ENCODE measurements at places on chromosomes 12 and 14.
A peak's percentile ranks its signal among the peaks of the same experiment; 100 is the strongest.

GRCh38 chr12:75666126-75666938 is 154.9 kb upstream of the KRR1 start:
- DNase-seq: no peak

DNA sequence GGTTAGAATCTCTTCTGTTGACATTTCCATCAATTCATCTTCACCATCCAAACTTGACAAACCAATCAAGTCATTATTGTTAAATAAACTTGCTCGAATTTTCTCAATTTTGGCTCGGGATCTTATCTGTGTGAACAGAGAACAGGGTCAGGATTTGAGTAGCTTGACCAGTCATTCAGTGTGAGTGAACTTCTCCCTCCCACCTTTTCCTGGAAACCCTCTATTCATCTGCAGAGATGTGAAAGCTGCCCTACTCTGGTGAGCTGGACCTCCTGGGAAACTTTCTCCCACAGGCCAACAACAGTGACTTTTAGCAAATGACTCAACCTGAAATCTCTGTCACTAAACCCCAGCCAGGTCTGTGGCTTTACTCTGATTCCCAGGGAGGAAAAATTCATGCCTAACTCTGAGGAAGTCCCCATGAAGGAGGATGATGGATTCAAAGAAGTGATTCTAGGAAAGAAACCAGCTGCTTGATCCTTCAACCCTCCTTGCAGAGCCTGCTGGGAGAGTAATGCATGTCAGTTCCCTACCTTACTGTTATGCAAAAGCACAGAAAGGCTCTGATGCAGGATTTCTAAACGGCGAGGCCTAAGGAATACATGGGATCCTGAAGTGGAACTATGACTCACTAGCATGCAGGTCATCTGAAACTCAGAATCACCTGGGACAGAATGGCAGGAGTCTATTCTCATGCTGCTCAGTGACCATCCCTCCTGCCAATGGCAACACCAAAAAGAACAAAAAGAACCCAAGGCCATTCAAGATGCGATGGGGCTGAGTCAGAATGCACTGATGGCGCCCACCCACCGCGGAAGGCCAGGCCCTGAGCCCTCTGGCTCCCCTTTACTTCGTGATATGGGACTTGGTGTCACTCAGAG is 58.0 kb downstream of the TRAFD1 start:
- no peak for DNase-seq

DNA sequence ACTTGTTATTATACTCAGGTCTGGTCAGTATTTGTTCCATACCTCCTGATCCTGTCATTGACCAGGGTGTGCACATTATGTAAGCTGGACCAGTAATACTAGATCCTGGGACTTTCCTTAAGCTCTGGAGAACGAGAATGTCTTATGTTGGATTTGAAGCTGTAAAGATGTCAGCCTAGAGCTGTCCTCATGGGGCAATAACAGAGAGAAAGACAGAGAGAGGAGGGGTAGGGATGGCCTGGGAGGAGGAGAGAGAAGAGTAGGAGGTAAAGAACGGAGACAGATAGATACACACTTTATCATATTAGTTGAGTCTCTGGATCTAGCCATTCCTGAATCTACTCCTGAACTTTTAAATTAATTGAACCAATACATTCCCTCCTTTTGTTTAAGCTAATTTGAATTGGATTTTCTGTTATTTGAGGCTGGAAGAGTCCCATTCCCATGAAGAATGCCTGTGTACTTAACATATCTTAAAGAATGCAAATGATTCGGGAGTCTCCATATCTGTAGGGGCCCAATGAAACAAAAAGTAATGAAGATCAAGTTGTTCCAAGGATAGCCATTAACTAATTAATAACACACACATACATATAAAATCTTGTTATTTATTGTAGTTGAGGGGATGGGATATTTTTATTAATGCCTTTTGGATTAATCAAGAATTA is 55.9 kb downstream of the PLEKHA5 start:
- DNase-seq: no peak

- DNase-seq: no peak
These were observed 177.5 kb downstream of the ANO4 start for GRCh38 chr12:100972121-100972520.

- no peak for DNase-seq
These were observed 80.4 kb downstream of the DAAM1 start for GRCh38 chr14:59268858-59269257.

DNA sequence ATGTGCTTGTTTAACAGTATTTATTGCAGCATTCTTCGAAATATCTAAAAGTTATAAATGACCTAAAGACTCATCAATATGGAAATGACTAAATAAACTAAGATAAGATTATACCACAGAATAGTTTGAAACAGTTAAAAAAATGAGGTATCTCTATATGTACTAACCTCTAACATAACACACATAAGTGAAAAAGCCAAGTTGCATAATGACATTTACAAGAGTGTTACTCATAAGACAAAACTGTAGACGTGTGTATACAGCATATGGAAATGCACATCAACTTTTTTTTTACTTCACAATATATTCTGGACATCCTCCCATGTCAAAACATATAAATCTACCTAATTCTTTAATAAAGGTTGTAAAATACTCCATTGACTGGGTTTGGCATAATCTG is 22.8 kb downstream of the CPM start:
- DNase-seq: no peak

DNA sequence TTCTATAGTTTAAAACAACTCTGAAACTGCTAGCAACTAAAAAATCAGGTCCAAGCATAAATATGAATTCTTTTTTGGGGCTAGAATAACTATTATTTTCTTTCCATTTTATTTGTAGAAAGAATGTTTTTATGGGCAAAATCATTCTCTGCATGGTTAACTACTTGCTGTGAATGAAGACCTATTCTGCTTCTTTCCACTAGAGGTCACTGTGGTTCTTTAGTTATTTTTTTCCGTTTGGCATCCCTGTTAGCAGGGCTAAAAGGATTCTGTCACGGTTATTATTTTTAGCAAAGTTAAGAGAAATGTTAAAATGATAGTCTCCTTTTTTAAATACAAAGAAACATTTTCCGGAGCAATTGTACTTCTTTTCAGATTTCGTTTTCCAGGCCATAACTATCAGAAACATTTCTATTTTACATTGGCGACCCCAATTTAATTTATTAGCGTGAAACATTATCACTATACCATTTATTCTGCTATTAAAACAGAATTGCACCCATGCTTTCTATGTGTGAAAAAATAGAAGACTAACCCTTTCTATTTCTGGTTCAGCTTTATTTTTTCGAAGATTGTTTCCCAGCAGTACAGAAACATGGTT is 404.8 kb downstream of the ATP23 start:
- DNase-seq: no peak

- DNase-seq: peak; percentile 53
These were observed 3.6 kb upstream of the TNFRSF1A start for GRCh38 chr12:6345319-6346091.

GRCh38 chr12:111429828-111430432 is 24.2 kb downstream of the SH2B3 start:
- peak; percentile 42 for DNase-seq

GRCh38 chr12:119659289-119659897 is 8.5 kb upstream of the PRKAB1 start:
- peak; percentile 41 for DNase-seq

GRCh38 chr14:92386637-92387036 is 63.7 kb downstream of the SLC24A4 start:
- DNase-seq: no peak

DNA sequence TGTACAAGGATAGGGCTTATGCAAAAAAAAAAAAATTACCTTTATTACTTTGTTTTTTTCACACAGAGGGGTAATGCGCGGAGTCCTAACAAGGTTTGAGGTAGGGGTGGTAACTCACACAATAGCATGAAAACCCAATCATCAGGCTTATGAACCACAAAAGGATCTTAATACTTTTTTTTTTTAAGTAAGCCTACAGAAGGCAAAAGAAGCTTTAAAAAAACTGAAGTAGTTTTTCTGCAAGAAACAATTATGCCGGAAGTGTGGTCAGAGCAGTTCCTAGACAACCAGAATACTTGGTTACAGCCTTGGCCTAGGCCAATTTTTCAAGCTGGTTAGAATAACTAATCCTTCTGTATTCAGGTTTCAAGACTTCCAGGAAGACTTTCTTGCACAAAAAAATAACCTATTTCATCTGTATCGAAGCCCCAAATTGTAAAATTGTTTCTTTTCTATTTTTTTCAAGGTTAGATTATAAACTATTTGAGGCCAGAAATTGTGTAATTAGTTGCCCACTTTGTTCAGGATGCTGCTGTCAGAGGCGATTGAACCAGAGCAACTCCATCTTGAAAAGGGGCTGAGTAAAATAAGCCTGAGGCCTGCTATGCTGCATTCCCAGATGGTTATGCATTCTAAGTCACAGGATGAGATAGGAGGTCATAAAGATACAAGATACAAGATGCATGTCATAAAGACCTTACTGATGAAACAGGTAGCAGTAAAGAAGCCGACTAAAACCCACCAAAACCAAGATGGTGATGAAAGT is 1.8 kb upstream of the GNS start:
- DNase-seq: no peak

DNA sequence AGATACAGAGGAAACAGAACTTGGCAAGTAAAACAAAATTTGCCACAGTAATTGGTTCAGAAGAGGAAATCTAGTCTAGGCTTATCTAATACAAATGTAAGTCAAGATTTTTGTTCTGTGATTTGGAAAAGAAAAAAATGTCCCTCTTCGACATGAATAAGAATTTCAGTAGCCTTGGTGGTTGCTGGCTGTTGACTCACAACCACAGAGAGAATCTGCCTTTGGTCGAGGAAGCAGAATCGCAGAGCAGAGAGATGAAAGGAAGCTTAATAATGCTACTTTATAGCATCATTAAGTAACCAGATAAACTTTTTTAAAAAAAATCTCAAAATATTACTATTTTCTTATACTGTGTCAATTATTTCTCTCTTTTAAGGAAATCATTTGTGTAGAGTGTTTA is 1096.6 kb downstream of the FLRT2 start:
- no peak for DNase-seq

GRCh38 chr12:10154145-10154496 is 17.8 kb downstream of the OLR1 start:
- DNase-seq: no peak

DNA sequence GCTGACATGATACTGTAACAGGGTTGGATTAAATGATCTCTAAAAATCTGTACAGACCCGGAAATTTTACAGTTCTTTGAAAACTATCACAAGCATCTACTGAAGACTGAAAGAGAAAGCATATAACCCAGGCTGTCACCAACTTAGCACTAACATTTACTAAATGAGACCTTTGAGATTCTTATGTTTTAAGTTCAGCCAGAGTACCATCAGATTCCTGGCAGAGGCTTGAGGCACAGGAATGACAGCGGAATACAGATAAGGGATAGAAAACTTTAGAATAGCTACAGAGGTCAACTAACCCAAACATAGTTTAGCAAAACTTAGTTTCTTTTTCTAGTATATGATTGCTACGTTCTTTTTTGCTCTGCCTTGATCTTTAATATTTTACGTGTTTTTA is 91.6 kb upstream of the FERMT2 start:
- no peak for DNase-seq

DNA sequence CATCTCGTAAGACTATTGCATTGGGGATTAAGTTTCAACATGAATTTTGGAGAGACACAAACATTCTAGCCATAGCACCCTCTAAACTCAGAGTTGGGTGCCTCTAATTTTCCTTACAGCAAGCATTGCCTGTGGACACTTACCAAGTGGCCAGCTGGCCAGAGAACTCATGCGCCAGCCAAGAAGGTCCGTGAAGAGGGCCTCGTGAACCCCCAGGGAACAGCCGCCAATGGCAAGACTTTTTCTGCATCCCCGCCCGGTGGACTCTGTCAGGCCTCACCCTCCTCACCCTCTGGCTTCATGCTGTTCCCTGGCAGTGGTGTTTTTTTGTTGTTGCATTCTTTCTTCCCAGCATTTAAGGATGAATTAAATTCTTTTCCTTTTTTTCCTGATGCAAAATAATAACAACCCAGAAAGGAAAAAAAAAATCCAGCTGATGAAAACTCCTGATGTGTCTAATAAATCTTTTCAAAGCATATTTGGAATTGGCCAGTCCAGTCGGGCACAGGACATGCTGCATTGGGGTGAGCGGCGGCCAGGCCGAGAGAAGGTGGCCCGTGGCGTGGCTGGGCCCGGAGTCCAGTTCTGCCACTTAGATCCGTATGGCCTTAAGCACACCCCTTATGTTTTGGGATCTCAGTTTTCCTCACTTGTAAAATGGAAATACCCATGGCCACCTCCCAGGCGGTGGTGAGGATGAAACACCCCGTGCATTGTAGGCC is 191.9 kb upstream of the DIO3 start:
- DNase-seq: no peak

DNA sequence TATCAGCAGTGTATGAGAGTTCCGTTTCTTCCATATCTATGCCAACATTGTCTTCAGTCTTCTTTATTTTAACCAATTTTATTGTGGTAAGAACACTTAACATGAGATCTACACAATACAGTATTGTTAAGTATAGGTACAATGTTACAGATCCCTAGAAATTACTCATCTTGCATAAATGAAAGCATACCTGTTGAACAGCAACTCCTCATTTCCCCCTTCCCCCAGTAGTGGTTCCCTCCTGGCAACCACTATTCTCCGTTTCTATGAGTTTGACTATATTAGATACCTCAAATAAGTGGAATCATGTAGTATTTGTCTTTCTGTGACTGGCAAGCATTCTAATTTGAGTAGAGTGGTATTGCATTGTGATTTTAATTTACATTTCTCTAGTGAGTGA is 150.5 kb downstream of the CRADD start:
- DNase-seq: no peak

GRCh38 chr12:124405592-124405991 is 110.7 kb downstream of the RFLNA start:
- DNase-seq: no peak

- DNase-seq: peak; percentile 22
These were observed 7.7 kb downstream of the BRF1 start for GRCh38 chr14:105292826-105293711.

- DNase-seq: no peak
These were observed 25.5 kb upstream of the KIF26A start for GRCh38 chr14:104112609-104113571.

DNA sequence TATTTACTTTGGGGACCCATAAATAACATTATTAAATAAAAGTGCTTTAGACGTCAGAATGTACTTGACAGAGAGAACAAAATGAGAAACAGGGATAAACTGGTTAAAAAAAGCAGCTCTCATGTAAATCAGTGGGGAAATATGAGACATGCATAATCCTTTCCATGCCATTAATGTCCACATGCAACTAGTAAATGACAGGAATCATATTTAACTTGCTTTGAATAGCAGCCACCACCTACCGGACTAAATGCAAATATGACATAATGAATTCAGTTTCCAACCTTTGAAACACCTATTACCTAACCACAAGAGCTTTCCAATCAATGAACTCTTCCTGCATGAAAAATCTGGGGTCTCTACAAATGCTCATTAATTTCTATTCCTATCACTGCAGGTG is 19.6 kb downstream of the FGD6 start:
- DNase-seq: no peak

DNA sequence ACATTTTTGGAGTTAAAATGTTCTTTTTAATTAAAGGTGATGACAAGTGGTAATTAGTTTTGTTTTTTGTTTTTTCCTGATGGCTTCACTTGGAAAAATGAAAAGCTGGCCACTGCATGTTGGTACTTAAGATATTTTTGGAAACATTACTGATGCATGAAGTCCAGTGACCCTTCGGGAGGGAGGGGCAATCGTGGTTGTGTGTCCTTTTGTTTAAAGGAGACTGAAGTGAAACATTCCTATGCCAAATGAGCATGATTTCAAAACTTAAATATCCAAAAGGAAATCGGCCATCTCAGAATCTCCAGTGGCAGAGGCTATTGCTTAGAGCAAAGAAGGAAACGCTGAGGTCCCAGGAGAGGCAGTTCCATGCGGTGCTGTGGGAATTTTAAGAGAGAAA is 20.1 kb downstream of the LTBP2 start:
- no peak for DNase-seq

- DNase-seq: no peak
These were observed 1.3 kb upstream of the OR4M1 start for GRCh38 chr14:19771895-19772430.

Data from CD8-positive, alpha-beta T cell (primary cell).